Right ventricle myocardium superior (tissue), 1 donor: ENCODE measurements at places on chromosomes 1 and 21.

DNA sequence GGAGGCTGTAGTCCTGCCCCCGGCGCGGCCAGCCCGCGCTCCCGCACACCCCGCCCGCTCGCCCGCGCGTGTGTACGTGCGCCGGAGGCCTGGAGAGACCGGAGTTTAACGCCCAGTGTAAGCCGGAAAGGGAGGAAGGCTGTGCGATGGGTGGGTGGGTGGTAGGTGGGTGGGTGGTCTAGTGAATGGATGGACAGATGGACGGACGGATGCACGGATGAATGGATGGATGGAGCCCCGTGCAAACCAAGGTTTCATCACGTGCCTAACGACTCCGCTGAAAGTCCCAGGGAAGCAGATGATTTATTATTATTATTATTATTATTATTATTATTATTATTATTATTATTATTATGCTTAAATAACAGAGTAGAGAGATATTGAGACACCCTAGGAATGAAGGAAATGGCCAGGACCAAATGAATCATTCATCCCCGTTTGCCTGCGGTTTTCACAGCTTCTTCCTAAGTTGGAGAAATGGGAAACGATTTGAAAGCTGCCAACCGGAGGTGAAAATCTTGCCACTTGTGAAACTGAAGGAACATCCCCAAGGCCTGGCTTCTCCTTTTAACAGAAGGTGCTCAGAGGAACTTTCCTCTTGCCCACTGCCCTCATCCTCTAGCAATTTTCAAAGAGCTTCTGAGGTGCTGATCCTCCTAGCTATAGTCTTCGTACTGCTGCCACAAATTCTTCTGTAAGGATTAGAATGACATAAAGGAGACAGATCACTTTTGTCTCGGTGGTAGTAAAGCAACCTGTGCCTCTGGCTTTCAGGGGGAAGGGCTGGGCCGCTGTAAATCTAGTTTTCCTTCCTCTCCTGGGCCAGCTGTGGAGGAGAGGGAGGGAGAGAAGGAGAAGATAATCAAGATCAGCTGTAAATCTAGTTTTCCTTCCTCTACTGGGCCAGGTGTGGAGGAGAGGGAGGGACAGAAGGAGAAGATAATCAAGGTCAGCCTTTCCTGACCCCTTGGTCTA is 648 bp upstream of the RGS7 start:
- no peak for DNase-seq

DNA sequence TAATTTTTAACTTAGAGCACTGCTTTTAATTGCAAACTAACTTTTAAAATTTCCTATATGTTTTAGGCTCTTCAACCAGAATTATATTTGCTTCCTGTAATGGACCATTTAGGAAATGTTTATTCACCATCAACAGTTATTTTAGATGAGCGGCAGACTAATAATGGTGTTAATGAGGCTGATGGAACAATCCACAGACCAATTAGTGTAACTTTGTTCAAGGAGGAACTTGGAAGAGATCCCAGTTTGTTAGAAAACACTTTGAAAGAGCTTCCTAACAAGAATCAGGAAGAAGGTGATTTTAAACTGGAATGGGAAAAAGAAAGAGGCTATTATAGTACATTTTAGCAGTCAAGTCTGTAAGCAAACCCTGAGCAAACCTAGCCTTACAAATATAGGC is 19.4 kb upstream of the GNG5 start:
- no peak for DNase-seq

- no peak for DNase-seq
Measured at GRCh38 chr1:104195395-104195794, 445.7 kb downstream of the AMY1C start.

DNA sequence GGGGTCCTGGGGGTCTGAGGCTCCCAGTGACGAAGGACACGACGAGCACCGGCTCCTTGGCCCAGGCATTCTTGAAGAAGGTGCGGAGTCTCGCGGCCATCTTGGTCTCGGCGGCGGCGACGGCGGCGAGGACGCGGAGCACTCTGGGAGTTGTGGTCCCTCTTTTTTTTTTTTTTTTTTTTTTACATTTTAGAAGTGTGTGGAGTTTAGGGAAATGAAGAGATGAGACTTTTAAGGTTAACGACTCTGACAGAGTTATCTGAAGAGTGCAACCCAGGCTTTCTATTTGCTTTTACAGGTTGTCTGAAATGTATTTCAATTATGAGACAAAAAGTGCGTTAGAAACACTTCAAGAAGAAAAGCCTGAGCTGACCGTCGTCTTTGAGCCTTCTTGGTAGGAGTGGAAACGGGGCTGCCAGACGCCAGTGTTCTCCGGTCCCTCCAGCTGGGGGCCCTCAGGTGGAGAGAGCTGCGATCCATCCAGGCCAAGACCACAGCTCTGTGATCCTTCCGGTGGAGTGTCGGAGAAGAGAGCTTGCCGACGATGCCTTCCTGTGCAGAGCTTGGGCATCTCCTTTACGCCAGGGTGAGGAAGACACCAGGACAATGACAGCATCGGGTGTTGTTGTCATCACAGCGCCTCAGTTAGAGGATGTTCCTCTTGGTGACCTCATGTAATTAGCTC is 9.7 kb downstream of the OR2B11 start:
- peak; percentile 83 for DNase-seq
